Activated naive CD4-positive, alpha-beta T cell treated with anti-CD3 and anti-CD28 coated beads, Interleukin-2, amount 10 ng/mL, durations not matched to agents 7 days and 5 days (primary cell): ENCODE measurements at places on chromosomes 3 and 15.

DNA sequence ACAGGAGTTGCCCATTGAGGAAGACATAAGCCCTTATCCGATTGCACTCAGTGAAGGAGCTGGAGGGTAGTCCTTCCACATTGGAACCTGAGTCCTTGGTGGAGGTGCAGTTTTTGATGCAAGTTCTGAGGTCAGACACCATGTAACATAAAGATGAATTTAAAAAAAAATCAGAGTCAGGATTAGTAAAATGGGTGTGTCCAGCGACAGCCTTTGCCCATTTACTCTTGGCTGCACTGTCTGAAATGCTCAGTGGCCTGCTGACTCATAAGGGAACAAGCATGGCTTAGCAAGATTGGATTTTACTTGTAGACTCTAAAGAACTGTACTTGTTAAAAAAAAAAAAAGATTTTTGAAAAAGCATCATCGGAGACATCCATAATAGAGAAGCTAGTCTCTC lies 241.1 kb upstream of the TOPAZ1 start:
- no peak overlapping the region for H3K4me3 ChIP-seq
- H3K27me3 ChIP-seq: peaks cover 78% of the 10 kb centered on the region
- no peak overlapping the region for H3K27ac ChIP-seq
- peaks cover 6% of the 10 kb centered on the region for H3K36me3 ChIP-seq
- no peak for DNase-seq
- H3K4me1 ChIP-seq: peaks cover 37% of the 10 kb centered on the region

DNA sequence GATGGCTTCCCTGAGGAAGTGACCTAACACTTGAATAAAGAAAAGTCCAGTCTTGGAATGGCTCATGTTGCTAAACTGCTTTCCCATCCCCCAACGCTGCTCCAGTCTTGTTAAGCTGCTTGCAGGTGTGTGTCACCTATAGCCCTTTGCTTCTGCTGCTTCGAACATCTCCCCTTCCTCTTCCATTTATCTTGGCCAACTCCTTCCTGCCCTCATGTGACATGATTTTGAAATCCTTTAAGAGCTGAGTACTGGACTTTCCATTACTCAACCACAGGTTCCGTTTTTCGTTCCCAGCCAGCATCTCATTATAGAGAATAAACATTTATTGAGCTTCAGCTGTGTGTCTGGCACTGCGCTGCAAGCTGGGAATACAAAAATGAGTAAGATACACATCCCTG lies 1.7 kb downstream of the ATG7 start:
- peaks cover 5% of the 10 kb centered on the region for H3K27me3 ChIP-seq
- H3K27ac ChIP-seq: no peak overlapping the region
- H3K36me3 ChIP-seq: peaks cover 39% of the 10 kb centered on the region
- peak; percentile 22 for DNase-seq

GRCh38 chr3:66344391-66344811 lies 123.6 kb downstream of the SLC25A26 start:
- no peaks in the 10 kb centered on the region for H3K27me3 ChIP-seq
- no peak for DNase-seq
- no peaks in the 10 kb centered on the region for H3K4me1 ChIP-seq
- H3K27ac ChIP-seq: no peak overlapping the region
- H3K4me3 ChIP-seq: no peak overlapping the region
- peaks cover 12% of the 10 kb centered on the region for H3K36me3 ChIP-seq

- no peak overlapping the region for H3K27ac ChIP-seq
- H3K4me3 ChIP-seq: no peak overlapping the region
- no peaks in the 10 kb centered on the region for H3K4me1 ChIP-seq
Measured at GRCh38 chr15:89383365-89384175, 48.9 kb upstream of the POLG start.

DNA sequence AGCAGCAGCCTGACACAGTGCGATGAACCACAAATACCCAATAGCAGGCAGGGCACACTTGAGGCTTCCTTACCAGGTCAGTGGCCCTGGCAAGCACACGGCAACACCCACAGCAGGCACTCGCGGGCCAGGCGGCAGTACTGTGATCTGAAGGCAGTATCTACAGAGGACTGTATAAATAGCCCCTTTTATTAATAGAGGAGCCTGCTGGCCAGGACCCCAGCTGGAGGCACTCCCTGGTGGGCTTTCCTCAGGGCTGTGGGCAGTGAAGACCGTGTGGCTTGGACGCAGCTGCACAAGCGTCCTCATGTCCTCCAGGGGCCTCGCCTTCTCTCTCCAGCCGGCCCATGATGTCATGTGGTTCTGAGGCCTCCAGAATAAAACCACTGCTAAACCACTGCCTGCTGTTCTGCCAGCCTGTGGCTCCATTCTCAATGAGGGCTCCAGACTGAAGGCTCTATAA lies 44.1 kb downstream of the LRIG1 start:
- H3K4me1 ChIP-seq: peaks cover 18% of the 10 kb centered on the region
- H3K27ac ChIP-seq: no peak overlapping the region
- no peak for DNase-seq
- peaks cover 26% of the 10 kb centered on the region for H3K36me3 ChIP-seq

- peaks cover 14% of the 10 kb centered on the region for H3K4me1 ChIP-seq
- peaks cover 4% of the 10 kb centered on the region for H3K27me3 ChIP-seq
- DNase-seq: no peak
- no peaks in the 10 kb centered on the region for H3K36me3 ChIP-seq
- no peak overlapping the region for H3K27ac ChIP-seq
- H3K4me3 ChIP-seq: no peak overlapping the region
Measured at GRCh38 chr3:189292667-189293484, 121.1 kb downstream of the TPRG1 start.

DNA sequence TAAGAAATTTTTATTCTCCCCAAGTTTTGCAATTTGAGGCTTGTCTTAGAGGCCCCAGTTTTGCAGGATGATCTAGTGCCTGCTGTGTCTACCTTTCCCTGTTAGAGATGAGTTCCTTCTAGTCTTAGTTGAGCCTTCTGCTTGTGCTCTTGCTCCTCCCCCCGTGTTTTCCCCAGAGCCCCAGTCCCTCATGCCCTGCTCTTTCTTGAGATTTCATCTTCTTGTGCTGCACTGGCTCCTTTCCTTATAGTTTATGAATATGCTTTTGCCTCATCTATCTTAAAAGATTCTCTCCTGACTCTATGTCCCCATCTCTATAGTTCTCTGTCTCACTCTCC lies 4.7 kb downstream of the GAP43 start:
- no peak overlapping the region for H3K27ac ChIP-seq
- H3K4me1 ChIP-seq: no peaks in the 10 kb centered on the region
- no peaks in the 10 kb centered on the region for H3K36me3 ChIP-seq
- H3K27me3 ChIP-seq: peaks cover 33% of the 10 kb centered on the region

GRCh38 chr3:175176556-175176955 lies 317.4 kb downstream of the NAALADL2 start:
- no peaks in the 10 kb centered on the region for H3K4me1 ChIP-seq
- no peak overlapping the region for H3K27ac ChIP-seq
- no peaks in the 10 kb centered on the region for H3K27me3 ChIP-seq
- no peak for DNase-seq

GRCh38 chr3:133857767-133858166 lies 37.9 kb downstream of the RAB6B start:
- H3K4me1 ChIP-seq: peaks cover 6% of the 10 kb centered on the region
- DNase-seq: no peak
- no peak overlapping the region for H3K27ac ChIP-seq
- H3K27me3 ChIP-seq: peaks cover 12% of the 10 kb centered on the region

DNA sequence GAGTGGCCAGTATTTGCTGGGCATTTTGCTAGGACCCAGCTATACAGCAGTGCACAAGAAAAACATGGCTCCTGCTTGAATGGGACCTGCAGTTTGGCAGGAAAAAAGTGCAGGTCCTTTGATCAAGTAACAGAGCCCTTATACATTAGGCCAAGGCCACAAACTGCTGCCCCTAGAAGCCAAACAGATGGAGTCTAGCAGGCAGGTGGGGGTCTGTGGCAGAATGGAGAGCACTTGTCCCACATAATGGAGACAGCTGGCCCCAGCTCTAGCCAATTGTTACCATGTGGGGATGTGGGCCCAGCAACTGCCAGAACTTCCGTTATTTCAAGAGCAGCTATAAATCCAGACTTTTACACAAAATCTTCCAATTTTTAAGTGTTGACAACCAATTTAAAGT lies 79.3 kb downstream of the SHQ1 start:
- H3K4me1 ChIP-seq: peaks cover 4% of the 10 kb centered on the region
- no peaks in the 10 kb centered on the region for H3K27me3 ChIP-seq
- no peak overlapping the region for H3K27ac ChIP-seq
- H3K36me3 ChIP-seq: peaks cover 14% of the 10 kb centered on the region
- no peak overlapping the region for H3K4me3 ChIP-seq

GRCh38 chr3:127720985-127721935 lies 48.5 kb downstream of the ABTB1 start:
- no peak overlapping the region for H3K4me3 ChIP-seq
- H3K27me3 ChIP-seq: peaks cover 35% of the 10 kb centered on the region
- no peak for DNase-seq
- H3K27ac ChIP-seq: no peak overlapping the region
- no peaks in the 10 kb centered on the region for H3K36me3 ChIP-seq
- no peaks in the 10 kb centered on the region for H3K4me1 ChIP-seq

GRCh38 chr3:136903899-136904298 lies 41.9 kb downstream of the NCK1 start:
- H3K4me1 ChIP-seq: peaks cover 50% of the 10 kb centered on the region
- no peak overlapping the region for H3K4me3 ChIP-seq
- no peak for DNase-seq
- H3K36me3 ChIP-seq: peaks cover 60% of the 10 kb centered on the region
- no peaks in the 10 kb centered on the region for H3K27me3 ChIP-seq
- H3K27ac ChIP-seq: no peak overlapping the region

GRCh38 chr15:76994971-76995945 lies at the start of gene PSTPIP1:
Gene PSTPIP1, plus strand, starts transcription at chr15:76995126. Its CDS starts 448 bp downstream, at chr15:76995574.
- DNase-seq: peak; percentile 84
- peak within 1 kb of the TSS; percentile 94 for H3K4me3 ChIP-seq
- H3K36me3 ChIP-seq: peaks cover 28% of the 10 kb centered on the region
- peak within 1 kb of the TSS; percentile 95 for H3K27ac ChIP-seq
- no peaks in the 10 kb centered on the region for H3K27me3 ChIP-seq

- H3K27ac ChIP-seq: no peak overlapping the region
- no peaks in the 10 kb centered on the region for H3K36me3 ChIP-seq
- no peak for DNase-seq
- no peaks in the 10 kb centered on the region for H3K27me3 ChIP-seq
Measured at GRCh38 chr3:146814601-146815315, 209.6 kb upstream of the PLSCR5 start.

- H3K27me3 ChIP-seq: peaks cover 40% of the 10 kb centered on the region
- no peak overlapping the region for H3K27ac ChIP-seq
- H3K4me3 ChIP-seq: no peak overlapping the region
- DNase-seq: no peak
Measured at GRCh38 chr15:80691575-80691974, 3.5 kb upstream of the ABHD17C start.

- no peak overlapping the region for H3K4me3 ChIP-seq
- H3K36me3 ChIP-seq: peaks cover 7% of the 10 kb centered on the region
- H3K4me1 ChIP-seq: peaks cover 29% of the 10 kb centered on the region
- DNase-seq: no peak
Measured at GRCh38 chr15:40329804-40330203, 6.3 kb downstream of the INAFM2 start.

- DNase-seq: peak; percentile 97
- peaks cover 56% of the 10 kb centered on the region for H3K4me1 ChIP-seq
- H3K27ac ChIP-seq: peak overlapping the region; percentile 99
- peaks cover 49% of the 10 kb centered on the region for H3K36me3 ChIP-seq
Measured at GRCh38 chr3:4978966-4979427, 240 bp upstream of the BHLHE40 start.

DNA sequence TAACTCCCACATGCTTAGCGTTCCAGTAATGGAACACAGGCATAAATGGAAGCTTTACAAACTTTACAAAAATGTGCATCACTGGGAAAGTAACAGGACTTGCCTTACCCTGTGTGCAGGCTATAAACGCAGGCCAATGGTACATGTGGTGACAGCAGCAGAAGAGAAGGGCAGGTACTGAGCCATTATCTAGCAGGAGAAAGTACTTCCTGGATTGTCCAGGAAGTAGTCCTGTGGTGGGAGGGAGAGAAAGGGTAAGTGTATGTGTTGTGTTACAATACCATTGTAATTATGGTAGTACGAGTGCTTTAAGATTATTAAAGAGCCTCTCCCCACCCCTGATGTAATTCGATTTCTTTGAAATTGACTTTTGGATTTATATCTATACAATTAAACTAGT lies 5.3 kb downstream of the ATP1B3 start:
- DNase-seq: no peak
- no peaks in the 10 kb centered on the region for H3K27me3 ChIP-seq
- H3K4me1 ChIP-seq: peaks cover 53% of the 10 kb centered on the region
- H3K4me3 ChIP-seq: no peak overlapping the region
- H3K27ac ChIP-seq: no peak overlapping the region
- peaks cover 31% of the 10 kb centered on the region for H3K36me3 ChIP-seq

DNA sequence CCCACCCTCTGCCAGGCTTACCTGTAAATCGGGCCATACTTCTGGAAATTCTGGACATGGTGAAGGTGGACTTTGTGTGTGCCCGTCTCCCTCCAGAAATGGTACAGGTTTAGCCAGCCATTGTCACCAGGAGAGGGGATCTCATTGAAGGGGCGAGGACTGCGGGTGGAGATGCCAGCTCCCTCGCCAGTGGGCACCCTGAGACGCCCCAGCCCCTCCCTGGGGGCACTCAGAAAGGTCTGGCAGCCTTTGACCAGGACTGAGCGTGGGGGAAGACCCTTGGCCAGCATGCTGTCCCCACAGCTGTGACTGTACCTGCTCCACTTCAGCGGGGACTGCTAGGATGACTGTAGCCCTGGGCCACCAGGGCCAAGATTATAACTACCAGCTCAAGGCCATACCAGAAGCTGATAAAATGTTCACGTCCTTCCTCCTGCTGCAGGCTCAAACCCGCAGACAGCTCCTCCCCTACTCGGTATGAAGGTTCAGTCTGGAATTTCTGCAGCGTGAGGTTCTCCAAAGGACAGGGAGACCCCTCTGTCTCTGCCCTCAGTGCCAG lies at the start of gene CYP11A1:
CYP11A1 (minus strand) TSS at position 351 of the 559 bp plus-strand sequence; CDS start at position 290, 61 bp downstream.
- H3K4me3 ChIP-seq: peak within 1 kb of the TSS; percentile 37
- peaks cover 89% of the 10 kb centered on the region for H3K27me3 ChIP-seq
- no peak within 1 kb of the TSS for H3K27ac ChIP-seq
- no peak for DNase-seq
- peaks cover 3% of the 10 kb centered on the region for H3K4me1 ChIP-seq

DNA sequence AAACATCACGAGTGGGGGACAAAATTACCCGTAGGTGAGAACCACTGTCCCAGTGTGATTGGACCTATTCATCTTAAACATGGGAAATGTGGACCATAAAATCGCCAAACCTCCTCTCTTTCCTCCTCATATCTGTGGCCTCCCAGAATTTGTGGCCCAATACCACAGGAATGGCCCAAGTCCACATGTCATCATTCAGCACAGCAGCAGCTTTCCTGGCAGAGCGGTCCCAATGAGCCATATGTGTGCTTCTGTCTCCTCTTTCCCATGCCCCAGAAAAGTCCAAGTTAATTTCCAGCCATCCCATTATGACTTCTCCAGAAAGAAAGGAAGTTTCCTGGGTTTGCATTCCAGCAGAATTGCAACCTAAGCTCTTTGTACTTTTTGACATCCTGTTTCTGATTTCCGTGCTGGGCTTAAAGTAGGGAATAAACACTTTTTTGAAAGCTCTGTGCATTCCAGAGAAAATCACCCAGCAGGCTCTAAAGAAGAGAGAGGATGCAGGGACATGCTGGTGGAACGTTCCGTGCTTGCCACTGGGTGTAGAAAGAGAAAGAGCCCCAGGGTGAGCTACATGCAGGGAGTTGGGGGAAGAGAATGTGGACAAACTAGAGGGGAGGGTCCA lies 259.4 kb upstream of the PROK2 start:
- H3K27me3 ChIP-seq: peaks cover 3% of the 10 kb centered on the region
- no peak overlapping the region for H3K4me3 ChIP-seq
- no peaks in the 10 kb centered on the region for H3K36me3 ChIP-seq
- H3K27ac ChIP-seq: no peak overlapping the region
